ENCODE measurements at places on chromosomes 7 and 10. TPM values are rescaled to one million over a fixed set of nuclear protein-coding genes. Genes with fewer than 3 reads are reported as not detected.

DNA sequence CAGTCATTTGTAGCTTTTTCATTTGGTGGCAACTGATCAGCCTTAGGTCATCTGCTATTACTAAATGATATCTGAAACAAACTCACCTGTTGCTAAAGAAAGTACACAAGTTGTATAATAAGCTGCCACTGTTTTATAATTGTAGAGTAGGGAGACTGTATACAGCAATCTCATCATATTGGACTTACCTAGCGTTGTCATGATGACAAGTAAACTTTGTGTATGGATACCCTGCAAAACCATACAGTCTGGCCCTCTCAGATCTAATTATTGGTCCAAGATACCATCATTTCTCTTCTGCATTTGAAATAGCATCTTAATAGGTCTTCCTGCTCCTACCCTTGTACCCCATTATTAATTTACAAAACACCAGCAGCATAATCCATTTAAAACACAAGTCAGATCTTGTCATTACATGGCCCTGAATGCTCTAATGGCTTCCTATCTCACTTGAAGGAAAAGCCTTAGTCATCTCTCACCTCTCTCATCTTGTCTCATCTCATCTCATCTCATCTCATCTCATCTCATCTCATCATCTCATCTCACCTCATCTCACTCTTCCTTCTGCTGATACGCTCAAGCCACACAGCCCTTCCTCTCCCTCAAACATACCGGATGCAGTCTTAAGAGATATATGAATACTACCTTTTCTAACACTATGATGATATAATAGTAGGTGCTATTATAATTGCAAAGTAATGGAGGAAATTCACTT is 540.6 kb downstream of the MDFIC start:
- no peak for DNase-seq
- no peaks in the 10 kb centered on the region for H3K36me3 ChIP-seq
- H3K27me3 ChIP-seq, result no peaks in the 10 kb centered on the region
- no peak overlapping the region for H3K27ac ChIP-seq
- no peak overlapping the region for H3K4me3 ChIP-seq

Gene CPED1
- 1.3 TPM for total RNA-seq

Gene GRID2IP
- total RNA-seq, result 0.55 TPM

GRCh38 chr7:130875265-130875741 is 141.3 kb upstream of the KLF14 start:
- H3K27me3 ChIP-seq, result no peaks in the 10 kb centered on the region
- DNase-seq, result peak; percentile 76
- H3K36me3 ChIP-seq, result no peaks in the 10 kb centered on the region
- peaks cover 5% of the 10 kb centered on the region for H3K4me1 ChIP-seq
- no peak overlapping the region for H3K27ac ChIP-seq

DNA sequence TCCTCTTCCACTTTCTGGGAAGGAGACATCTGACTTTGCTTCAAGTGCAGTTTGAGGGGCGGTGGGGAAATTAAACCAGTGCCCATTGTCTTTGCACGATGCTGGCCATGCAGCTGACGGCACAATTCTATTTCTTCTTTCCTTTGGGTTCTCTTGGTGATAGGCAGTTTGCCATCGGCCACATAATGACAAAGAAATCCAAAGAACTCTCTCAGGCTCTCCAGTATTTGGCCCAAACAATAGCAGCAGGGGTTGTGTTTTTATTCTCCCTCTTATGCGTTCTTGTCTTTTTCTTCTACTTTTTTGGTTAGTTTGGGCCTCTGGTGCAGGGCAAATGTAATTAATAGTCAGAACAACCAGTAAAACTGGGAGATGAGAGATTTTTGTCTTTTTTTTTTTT is 147.0 kb downstream of the EMX2 start:
- H3K27me3 ChIP-seq, result no peaks in the 10 kb centered on the region
- no peak overlapping the region for H3K27ac ChIP-seq
- no peak for DNase-seq

Gene FAM24B
- 4.1 TPM for total RNA-seq

- H3K27me3 ChIP-seq, result no peaks in the 10 kb centered on the region
- DNase-seq, result no peak
These were observed 10.5 kb downstream of the R3HCC1L start for GRCh38 chr10:98144985-98145384.

GRCh38 chr10:92689663-92690210 is at the start of gene HHEX:
Gene HHEX (plus strand): TSS chr10:92689955. CDS start chr10:92689987, 32 bp downstream.
- peaks cover 20% of the 10 kb centered on the region for H3K4me1 ChIP-seq
- H3K27me3 ChIP-seq, result no peaks in the 10 kb centered on the region
- H3K4me3 ChIP-seq, result peak within 1 kb of the TSS; percentile 51
- H3K27ac ChIP-seq, result peak within 1 kb of the TSS; percentile 67

DNA sequence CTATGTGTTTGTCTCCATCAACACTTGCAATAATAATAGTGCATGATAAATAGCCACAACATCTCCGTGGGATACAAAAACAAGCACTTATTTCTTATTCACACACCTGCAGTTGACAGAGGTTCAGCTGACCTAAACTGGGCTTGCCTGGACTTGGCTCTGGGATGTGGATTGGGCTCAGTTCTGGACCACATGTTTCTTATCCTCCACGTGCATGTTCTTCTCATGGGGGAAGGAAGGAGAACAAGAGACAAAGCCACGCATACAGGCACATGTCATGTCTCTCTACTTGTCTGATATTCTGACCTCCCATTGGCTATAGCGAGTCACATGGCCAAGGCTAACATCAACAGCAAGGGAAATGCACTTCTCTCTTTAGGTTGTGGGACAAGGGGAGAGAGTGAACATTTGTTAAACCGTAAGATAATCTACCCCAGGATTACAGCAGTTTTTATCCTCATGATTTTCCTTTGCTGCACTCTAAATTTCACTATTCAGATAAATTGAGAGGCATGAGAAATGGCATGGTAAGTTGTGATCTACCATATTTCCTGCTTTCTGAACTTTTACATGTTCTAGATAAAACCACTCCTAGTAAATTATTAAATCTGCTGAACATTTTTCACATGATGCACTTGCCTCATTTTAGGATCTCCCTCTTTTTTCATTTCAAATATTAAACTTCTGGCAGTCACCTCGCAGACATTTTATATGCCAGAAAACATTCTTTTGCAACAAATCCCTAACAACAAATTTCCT is 33.7 kb downstream of the CFAP58 start:
- H3K36me3 ChIP-seq, result no peaks in the 10 kb centered on the region
- H3K4me3 ChIP-seq, result no peak overlapping the region
- DNase-seq, result no peak

- no peak overlapping the region for H3K27ac ChIP-seq
- H3K4me3 ChIP-seq, result no peak overlapping the region
- H3K4me1 ChIP-seq, result peaks cover 5% of the 10 kb centered on the region
- H3K27me3 ChIP-seq, result no peaks in the 10 kb centered on the region
These were observed 246.0 kb upstream of the NFE2L3 start for GRCh38 chr7:25906003-25906402.

GRCh38 chr10:49534670-49535381 is 4.1 kb downstream of the ERCC6 start:
- no peak for DNase-seq
- no peak overlapping the region for H3K27ac ChIP-seq
- H3K4me1 ChIP-seq, result no peaks in the 10 kb centered on the region
- no peak overlapping the region for H3K4me3 ChIP-seq
- peaks cover 18% of the 10 kb centered on the region for H3K36me3 ChIP-seq

GRCh38 chr10:31071232-31072005 is 39.8 kb upstream of the ZNF438 start:
- DNase-seq, result no peak
- H3K27me3 ChIP-seq, result no peaks in the 10 kb centered on the region
- no peak overlapping the region for H3K4me3 ChIP-seq
- H3K4me1 ChIP-seq, result no peaks in the 10 kb centered on the region
- H3K36me3 ChIP-seq, result no peaks in the 10 kb centered on the region

Gene HOXA5
- total RNA-seq, result 0.76 TPM

GRCh38 chr10:26696786-26697162 is 727 bp upstream of the PDSS1 start:
- H3K27ac ChIP-seq, result peak overlapping the region; percentile 87
- no peak for DNase-seq
- no peaks in the 10 kb centered on the region for H3K4me1 ChIP-seq
- peak overlapping the region; percentile 89 for H3K4me3 ChIP-seq

GRCh38 chr10:1057106-1057657 is 997 bp downstream of the WDR37 start:
- no peak overlapping the region for H3K27ac ChIP-seq
- H3K4me1 ChIP-seq, result peaks cover 27% of the 10 kb centered on the region
- DNase-seq, result no peak
- H3K4me3 ChIP-seq, result peak overlapping the region; percentile 68
- no peaks in the 10 kb centered on the region for H3K27me3 ChIP-seq

DNA sequence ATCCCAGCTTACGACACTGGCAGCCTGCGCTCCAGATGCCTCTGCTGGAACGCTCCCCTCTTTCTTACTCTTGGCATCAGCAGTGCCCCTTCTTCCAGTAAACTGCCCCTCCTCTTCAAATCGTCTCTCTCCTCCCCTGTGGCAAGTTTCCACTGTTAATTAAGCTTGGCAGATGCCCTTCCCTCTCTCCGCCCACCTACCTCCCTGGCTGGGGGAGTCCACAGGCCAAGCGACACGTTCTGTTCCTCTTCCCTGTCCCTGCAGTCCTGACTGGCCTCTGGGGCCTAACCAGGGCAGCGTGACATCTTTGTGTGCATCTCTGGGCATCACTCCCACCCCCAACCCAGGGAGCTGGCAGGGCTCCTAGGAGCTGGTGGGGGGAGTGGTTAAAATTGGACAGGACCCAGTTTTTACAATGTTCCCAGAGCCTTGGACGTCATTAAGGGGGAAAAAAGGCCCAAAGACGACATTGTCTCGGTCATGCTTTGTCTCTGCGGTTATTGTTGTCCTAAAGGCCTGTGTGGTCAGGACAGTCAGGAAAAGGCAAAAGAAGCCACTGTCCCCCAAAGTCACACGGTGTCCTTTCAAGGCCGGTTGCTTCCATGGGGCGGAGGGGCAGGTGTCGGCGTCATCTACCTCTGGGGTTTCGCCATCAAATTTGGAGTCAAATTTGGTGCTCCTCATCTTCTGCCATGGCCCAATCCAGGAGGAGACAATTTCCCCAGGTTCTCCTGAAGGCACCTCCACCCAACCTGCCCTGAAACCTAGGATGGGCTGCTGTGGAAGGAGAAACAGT is 54.2 kb downstream of the DLG5 start:
- peaks cover 3% of the 10 kb centered on the region for H3K4me1 ChIP-seq
- no peaks in the 10 kb centered on the region for H3K36me3 ChIP-seq
- H3K27ac ChIP-seq, result no peak overlapping the region
- H3K4me3 ChIP-seq, result no peak overlapping the region
- DNase-seq, result no peak

DNA sequence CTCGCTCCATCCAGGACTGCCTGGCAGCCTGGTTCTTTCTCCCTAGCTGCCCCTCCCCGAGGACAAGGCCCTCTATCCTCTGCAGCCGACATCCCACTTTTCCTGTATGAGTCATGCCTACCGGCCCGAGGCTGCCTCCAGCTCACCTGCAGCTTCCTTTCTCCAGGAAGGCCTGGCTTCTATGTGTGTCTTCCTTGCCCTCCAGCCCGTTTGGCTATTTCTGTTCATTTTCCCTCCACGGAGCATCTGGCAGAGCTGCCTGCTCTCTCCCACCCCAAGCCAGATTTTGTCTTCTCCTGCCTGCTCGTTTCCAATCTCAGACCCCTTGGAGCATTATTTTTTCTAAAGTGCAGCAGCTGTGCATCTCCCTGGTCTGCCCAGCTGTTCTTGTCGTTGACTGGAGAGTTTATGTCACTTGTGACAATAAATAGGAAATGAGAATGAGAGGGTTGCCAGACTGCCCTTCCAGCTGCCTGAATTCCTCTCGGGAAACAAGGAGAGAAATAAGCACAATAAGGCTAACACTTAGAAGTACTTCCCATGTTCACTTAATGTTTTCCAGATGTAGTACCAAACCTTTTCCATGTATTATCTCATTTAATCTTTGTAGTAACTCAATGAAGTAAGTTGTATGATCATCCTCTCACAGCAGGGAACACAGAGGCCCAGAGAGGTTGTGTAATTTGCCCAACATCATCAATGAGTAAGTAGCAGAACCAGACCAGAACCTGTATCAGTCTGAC is 19.7 kb downstream of the UBTD1 start:
- no peaks in the 10 kb centered on the region for H3K4me1 ChIP-seq
- no peak overlapping the region for H3K27ac ChIP-seq
- H3K27me3 ChIP-seq, result no peaks in the 10 kb centered on the region
- no peaks in the 10 kb centered on the region for H3K36me3 ChIP-seq
- no peak overlapping the region for H3K4me3 ChIP-seq

Gene FEZF1
- total RNA-seq, result not detected

Gene RADIL
- 5.5 TPM for total RNA-seq

Gene SLC26A3
- 0.23 TPM for total RNA-seq

DNA sequence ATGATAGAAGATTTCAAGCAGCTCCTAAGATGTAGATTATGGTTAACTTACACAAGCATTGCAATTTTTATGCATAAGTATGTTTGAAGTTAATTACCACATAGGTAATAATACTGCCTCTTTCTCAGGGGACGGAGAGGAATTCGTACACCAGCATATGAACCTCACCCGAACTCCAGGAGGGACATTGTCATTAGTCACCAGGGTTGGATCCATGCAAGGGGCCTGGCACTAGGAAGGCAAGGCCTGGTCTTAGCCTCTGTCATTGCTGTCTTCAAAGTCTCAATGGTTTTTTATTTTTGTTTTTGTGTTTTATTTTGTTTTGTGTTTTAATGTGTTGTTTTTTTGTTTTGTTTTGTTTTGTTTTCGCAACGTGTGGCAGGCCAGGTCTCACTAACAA is 145.6 kb upstream of the PPP2R2D start:
- H3K27me3 ChIP-seq, result no peaks in the 10 kb centered on the region
- H3K4me3 ChIP-seq, result no peak overlapping the region
- H3K36me3 ChIP-seq, result no peaks in the 10 kb centered on the region
- H3K4me1 ChIP-seq, result no peaks in the 10 kb centered on the region

DNA sequence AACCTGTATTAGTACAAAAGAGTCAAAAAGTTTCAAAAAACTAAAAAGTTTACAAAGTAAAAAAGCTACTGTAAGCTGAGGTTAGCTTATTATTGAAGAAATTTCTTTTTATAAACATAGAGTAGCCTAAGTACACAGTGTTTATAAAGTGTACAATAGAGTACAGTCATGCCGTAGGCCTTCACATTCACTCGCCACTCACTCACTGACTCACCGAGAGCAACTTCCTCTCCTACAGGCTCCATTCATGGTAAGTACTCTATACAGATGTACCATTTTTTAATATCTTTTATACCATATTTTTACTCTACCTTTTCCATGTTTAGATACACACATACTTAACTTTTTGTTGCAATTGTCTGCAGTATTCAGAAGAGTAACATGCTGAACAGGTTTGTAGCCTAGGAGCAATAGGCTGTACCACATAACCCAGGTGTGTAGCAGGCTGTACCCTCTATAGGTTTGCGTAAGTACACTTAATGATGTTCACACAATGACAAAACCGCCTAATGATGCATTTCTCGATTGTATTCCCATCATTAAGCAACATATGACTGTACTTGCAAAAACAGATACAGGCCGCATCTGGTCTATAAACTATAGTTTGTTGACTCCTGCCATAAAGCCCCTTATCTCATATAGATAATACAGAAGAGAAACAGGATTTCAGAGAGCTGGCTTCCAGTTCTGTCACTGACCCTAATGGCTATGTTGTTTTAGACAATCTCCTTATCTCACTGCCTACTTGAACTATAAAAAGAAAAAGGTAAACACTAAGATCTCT is 438.8 kb downstream of the HTR7 start:
- no peaks in the 10 kb centered on the region for H3K36me3 ChIP-seq
- no peak overlapping the region for H3K4me3 ChIP-seq
- H3K27ac ChIP-seq, result no peak overlapping the region
- no peak for DNase-seq

Measured in pancreas (tissue), 10 donors.